ENCODE measurements at places on chromosomes 2 and 18.

GRCh38 chr2:194545978-194546377, 1111.0 kb upstream of the SLC39A10 start:
- DNase-seq: no peak

DNA sequence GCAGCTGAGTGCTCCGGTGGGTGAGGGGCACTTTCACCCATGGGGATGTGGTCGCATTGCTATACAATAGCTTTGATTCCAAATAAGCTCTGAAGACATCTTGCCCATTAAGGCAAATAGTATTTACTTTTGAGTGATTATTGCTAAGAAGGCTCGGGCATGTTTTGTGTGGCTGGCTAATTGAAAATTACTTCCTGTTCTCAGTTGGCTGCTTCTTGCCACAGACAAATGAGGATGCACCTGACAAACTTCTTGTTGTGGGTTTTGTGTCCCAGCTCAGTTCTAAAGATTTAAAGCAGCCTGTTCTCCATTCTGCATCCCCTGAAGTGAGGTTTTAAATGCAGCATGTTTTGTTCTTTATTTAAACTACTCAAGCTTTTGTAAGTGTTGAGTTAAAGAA, 88.3 kb downstream of the KCNS3 start:
- DNase-seq: no peak

GRCh38 chr2:202423139-202423538, 47.0 kb downstream of the BMPR2 start:
- no peak for DNase-seq

DNA sequence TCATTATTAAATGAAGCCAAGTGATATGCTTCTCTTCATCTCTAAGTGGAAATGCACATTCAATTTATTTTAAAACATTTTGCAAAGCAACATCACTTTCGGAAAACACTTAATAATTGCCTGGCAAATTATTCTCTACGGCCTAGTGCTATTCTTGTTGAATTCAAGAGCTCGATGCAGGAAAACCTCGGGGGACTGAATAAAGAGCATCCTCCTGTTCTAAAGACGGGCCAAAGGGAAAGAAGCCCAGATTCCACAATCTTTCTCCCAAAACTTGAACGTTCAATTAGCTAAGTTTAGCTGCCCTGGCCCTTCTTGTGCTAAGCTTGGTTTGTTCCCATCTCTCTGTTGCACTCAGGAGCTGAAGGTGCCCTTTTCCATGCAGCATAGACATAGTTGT, 23.2 kb upstream of the SEH1L start:
- no peak for DNase-seq

DNA sequence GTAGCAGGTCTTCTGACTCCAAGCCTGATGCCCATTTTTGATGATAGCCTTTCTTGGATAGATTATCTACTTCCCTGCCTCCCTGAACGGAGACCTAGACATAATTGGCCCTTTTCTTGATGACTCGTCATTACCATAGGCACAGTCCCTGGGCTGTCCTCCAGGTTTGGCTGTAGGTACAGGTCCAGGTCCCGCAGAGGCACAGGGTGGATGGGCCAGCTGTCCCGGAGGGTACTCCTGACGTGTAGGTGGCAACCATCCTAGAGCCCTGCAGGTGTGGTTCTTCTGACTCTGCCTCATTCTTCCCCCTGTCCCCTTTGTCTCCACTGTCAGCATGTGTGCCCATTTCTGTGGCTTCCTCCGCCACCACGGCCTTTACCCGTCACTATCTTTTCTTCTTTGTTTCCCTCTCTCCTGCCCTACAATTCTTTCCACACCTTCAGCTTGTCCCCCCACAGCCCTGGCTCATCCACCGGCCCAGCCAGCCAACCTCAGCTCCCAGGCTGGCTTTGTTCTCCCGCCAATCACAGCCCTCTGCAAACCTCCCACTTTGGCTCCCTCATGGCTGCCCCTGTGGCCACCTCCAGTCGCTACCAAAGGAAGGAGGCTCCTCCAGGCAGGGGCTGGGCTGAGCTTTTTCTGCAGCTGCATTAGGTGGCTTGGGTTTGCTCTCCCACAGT, 102.8 kb downstream of the SMAD7 start:
- DNase-seq: no peak

- no peak for DNase-seq
Observed at GRCh38 chr2:202577250-202578183, 57.3 kb upstream of the FAM117B start.

GRCh38 chr2:68590702-68591101, 52.7 kb upstream of the PROKR1 start:
- DNase-seq: no peak

- DNase-seq: no peak
Observed at GRCh38 chr2:44937688-44938240, 3.7 kb upstream of the SIX3 start.

DNA sequence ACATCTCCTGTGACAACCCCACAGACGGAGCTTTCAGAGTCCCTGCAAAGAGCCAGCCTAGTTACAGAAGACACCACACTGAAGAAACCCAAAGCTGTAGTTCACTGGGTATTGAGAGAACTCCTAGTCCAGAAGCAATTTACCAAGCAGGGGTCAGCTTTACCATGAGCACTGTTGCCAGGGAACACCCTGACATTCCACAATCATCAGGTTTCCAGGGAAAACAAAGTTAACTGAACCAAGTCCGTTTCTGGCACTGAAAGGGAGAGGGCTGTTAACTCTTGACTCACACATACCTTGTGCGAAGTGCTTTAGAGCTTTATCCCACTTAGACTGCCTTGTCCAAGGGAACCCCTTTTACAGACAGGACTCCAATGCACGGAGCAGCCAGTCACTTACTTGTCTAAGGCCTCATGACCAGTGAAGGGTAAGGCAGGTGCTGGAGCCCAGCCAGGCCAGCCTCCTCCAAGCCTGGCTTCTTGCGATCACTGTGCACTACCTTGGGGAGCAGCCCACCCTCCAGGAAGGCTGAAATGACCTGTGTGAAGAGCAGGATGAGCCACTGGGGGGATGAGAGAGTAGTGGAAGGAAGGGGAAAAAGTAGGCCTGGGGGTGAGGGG, 53.9 kb downstream of the REEP1 start:
- no peak for DNase-seq

GRCh38 chr2:133919285-133919684, 334.6 kb upstream of the MGAT5 start:
- no peak for DNase-seq

DNA sequence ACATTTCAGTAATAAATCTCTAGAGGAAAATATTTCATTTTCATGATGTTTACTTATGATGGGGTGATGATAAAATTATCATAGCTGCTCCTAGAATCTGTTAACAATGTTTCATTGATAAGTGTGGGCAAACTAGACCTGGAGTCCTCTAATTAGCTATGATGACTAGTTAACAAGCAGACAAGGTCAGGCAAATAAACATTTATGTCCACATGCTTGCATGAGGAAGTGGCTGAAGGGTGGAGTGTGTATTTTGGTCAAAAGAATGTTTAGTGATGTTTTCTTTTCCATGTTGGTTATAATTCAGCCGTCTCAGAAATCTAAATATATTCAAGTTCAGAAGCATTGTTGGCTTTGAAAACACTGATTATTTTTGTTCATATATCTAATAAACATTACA, 99.9 kb upstream of the FN1 start:
- DNase-seq: no peak

DNA sequence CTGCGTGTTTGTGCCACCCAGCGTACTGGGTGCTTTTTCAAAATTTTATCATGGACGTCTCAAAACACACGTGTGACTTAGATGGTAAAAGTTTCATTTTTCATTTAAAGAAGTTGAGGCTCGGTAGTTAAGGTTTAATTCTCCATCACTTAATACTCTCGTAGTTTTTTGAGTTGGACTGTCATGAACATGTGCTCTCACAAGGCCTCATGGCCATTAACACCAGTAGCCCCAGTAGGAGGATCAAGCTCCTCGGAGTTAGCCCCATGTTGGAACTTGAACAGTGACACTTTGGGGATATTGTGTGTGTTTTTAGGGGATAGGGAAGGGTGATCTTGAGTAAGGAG, 15.3 kb downstream of the NMUR1 start:
- no peak for DNase-seq

DNA sequence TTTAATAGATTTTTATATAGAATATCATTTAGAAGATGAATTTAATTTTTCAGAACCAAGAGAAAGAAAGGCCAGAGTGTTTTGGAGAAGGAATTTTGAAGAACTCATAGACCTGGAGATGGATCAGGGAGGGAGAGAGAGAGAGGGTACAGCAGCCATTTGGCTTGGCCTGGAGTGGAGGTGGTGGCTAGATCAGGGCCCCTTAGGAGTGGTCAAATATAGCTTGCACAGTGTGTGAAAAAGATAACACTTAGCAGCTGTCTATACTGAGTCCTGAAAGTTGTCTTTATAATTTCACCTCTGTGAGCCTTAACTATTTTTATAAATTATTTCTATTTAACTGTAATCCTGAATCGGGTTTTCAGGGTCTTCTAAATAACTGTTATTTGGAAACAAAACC, 38.8 kb upstream of the ACYP2 start:
- no peak for DNase-seq

GRCh38 chr2:43224131-43224570, 2.3 kb downstream of the ZFP36L2 start:
- peak; percentile 41 for DNase-seq

DNA sequence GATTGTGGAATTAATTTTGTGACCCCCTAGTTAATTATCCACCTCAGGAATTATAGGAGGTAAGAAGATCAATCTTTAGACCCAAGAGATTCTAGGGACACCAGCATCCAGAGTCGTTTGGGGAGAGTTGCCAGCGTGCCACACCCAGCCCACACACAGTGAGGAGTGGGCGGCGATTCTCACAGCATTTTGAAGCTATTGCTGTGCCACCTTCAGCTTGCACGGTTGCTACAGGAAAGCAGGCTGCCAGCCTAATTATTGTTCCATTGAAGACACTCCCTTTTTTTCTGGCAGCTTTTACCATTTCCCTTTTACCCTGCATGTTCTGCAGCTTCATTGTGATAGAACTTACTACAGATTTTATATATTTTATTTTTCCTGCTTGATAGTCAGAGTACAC, 13.1 kb upstream of the MYL12A start:
- DNase-seq: no peak

GRCh38 chr2:70886541-70886987, 49.1 kb upstream of the ATP6V1B1 start:
- DNase-seq: no peak
